ENCODE measurements at places on chromosomes 12 and 14.

DNA sequence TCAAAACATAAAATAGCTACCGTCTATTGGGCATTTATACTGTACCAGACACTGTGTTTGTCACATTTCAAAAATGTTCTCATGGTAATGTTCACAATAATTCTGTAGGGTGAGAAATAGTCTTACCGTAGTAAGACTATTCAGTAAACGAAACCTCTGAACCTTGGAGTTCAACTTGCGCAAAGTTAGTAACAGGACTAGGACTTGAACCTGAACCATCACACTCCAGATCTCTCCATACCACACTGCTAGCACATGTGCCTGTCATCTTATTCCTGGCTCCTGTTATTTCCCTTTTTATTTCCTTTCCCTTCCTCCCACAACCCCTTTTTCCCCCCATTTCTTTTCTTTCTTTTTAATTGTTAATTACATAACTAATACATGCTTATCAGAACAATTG lies 65.4 kb downstream of the PLEKHA5 start:
- DNase-seq: no peak

DNA sequence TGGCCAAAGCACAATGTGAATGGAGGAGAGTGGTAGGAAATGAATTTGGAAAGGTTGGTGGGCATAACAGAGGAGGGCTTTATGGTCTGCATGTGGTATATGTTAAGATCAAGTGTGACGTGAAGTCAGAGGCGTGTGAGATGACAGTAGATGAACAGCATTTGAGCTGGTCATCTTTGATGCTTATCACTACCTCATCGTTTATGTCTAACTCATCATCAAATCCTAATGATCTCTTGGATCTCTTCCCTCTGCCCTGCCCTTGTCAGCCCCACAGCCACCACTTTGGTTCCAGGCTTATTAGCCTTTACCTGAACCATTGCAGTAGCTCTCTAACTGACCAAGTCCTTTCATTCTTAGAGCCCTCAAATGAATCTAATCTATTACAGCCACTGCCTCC lies 132.5 kb downstream of the LLPH start:
- no peak for DNase-seq

DNA sequence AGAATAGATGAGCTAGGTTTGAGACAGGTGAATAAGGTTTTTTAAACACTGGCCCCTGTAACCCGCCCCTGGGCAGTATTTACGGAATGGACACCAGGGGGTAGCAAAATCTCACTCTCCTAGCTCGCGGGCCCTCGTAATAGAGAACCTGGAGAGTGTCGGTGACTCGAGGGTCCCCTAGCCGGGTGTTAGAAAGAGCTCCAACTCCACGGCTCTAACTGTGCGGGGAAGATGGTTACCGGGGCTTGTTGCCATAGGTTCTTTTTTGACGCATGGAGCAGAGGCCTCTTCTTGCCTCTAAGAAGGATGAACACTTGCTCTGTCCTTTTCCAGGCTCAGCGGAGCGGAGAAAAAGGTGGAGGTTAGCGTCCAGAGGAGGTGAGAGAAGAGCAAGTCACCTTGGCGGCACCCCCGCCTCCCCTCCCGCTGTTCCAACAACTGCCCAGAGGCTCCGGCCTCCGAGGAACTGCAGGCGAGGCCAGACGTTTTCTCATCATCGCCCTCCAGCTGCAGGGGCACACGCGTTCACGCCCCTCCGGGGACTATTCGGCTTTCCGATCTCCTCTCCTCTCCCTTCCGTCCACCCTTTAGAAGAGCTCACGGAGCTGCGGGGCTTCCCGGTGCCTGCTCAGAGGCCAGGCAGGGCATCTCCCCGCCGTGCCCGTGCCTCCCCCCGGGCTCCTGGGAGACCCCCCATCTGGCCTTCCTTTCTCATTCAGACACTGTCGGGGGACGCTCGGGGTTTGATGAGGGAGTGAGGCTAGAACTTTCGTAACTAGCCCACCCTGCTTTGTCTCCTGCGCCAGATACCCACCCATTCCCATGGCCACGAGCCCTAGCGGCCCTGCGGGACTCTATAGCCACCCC lies 1.4 kb upstream of the ARHGEF40 start:
- DNase-seq: no peak

- DNase-seq: no peak
These were observed 162.6 kb upstream of the PLEKHG7 start for GRCh38 chr12:92539976-92540781.

DNA sequence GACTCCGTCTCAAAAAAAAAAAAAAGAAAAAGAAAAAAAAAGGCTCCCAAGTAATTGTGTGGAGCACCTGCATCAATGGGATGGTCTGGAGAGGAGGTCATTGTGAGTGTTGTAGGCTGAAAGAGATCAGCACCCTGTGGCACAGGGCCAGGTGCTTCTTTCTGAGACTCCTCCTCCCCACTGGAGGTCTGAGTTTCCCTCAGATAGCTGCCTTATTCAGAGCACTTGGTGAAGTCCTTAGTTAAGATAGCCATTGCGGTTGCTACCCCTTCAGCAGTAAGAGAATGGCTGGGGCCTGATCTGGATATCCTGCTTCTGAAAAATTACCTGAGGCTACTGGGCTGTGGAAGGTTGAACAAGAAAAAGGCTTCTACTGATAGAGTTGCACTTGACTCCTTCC lies 69.8 kb downstream of the ANO6 start:
- DNase-seq: no peak

GRCh38 chr12:68998041-68998440 lies 65.1 kb upstream of the CPM start:
- DNase-seq: no peak

GRCh38 chr12:47509398-47509851 lies 196.4 kb downstream of the RPAP3 start:
- DNase-seq: no peak

GRCh38 chr12:117101953-117102799 lies 3.0 kb upstream of the TESC start:
- no peak for DNase-seq

DNA sequence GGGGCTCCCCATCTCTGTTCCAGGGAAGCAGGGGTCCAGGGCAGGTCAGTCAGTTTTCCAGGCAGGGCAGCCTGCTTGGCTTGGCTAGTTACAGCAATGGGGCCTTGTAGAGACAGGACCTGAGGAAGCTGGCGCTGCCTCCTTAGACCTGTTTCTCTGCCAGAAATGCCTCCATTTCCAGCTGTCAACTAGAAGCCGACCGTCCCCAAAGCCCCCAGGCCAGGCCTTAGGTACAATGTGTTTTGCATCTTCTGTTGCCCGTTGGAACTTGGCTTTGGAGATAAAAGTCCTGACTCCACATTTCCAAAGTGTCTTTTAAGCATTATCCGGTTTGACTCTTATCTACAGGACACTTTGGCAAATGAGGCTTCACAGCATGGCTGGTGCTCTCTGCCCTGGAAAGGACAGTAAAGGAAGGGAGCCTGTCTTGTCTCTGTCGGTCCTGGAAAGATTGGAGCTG lies 42.6 kb downstream of the KRT80 start:
- DNase-seq: no peak

GRCh38 chr12:65568517-65568916 lies 255.8 kb upstream of the HMGA2 start:
- DNase-seq: no peak

DNA sequence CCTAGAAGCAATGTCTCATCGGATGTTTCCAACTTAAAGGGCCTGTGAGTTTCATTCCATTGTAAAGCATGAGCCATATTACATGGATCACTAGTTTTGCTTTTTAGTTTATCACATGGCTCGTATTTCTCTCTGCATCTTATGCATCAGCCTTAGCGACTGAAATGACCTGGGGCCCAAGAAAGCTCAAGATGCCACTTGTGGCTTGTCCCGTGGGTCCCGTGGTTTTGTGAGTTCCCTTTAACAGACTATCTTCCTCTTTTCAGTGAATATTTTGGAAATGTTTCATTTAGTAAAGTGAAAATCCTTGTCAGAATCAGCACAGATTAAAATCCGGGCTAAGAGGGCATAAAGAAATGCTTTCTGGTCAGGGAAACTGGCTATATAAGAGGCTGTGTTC lies 86.2 kb upstream of the PPM1H start:
- DNase-seq: no peak

DNA sequence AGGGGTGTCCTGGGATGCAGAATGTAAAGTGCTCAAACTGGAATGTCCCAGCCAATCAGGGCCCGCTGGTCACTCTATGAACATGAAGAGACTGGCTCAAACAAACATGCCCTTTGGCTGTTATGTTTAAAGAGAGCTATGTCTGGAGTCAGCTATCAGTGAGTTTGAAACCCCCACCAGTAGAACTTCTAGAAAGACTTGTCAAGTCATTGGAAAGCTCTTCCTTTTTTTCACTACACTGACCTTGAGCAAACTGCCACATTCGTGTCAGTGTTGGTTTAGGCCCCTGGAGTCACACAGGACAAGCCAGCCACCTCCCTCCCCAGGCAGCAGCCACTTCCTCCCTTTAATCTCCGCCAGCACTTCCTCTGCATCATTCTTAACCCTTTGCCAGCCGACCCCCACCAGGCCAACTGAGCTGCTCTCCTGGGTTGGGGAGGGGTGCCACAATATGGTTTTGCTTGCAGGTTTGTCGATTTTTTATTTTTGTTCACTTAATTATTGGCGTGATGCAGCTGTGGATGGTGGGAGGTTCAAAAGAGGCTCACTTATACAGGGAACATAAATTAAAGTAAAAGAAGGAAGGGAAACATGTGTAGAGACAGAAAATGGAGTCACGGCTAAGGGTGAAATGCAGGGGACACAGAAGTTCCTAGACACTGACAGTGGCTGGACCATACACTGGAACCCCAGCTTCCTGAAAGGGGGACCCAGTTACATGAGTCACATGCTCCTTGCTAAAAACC lies 25.3 kb downstream of the CMKLR1 start:
- no peak for DNase-seq

Measured in activated gamma-delta T cell treated with anti-CD3 and anti-CD28 coated beads, Interleukin-2, amount 50 U/mL, for 16 hours (primary cell).